Esophagus squamous epithelium (tissue), 5 donors: ENCODE measurements at places on chromosomes 6 and 20.

GRCh38 chr6:55776113-55776512 lies 99.3 kb downstream of the BMP5 start:
- DNase-seq, result no peak
- no peaks in the 10 kb centered on the region for H3K36me3 ChIP-seq
- no peaks in the 10 kb centered on the region for H3K27me3 ChIP-seq
- no peaks in the 10 kb centered on the region for H3K4me1 ChIP-seq

DNA sequence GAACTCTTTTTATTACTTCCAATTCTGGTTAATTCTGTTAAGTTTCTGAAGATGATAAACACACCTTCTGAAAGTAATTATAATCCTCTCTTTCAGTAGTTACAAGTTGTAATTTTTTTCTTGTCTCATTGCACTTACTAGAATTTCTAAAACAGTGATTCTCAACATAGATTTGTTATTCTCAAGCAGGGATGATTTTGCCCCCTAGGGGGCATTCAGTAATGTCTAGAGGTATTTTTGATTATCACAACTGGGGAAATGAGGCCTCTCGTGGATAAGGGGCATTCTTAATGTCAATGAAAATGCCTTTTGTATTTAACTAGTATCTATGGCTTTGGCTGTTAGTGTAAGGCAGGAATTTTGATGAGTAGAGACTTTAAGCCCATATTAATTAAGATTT lies 39.4 kb upstream of the MAFB start:
- H3K27ac ChIP-seq, result no peak overlapping the region
- H3K27me3 ChIP-seq, result no peaks in the 10 kb centered on the region
- no peaks in the 10 kb centered on the region for H3K36me3 ChIP-seq
- H3K4me3 ChIP-seq, result no peak overlapping the region
- no peak for DNase-seq

DNA sequence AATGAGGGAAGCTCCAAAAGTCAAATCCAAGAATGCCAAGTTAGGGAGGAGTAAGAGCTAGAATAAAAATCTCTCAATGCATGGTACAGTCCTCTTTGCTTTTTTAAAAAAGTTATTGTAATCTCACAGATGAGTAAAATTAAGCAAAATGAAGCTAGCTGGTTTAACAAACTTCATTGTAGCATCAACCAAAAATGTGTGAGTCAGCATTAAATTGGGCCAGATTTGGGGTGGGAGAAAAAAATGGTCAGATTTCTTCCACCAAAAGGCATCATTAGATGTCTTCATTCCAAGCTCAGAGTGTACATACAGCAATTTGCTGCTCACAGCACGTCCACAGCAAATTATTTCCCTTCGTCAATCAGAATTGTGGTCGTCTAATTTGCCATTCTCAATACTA lies 441.5 kb upstream of the FLRT3 start:
- no peaks in the 10 kb centered on the region for H3K27me3 ChIP-seq
- H3K4me1 ChIP-seq, result no peaks in the 10 kb centered on the region
- no peak for DNase-seq
- H3K36me3 ChIP-seq, result no peaks in the 10 kb centered on the region
- H3K4me3 ChIP-seq, result no peak overlapping the region
- no peak overlapping the region for H3K27ac ChIP-seq

DNA sequence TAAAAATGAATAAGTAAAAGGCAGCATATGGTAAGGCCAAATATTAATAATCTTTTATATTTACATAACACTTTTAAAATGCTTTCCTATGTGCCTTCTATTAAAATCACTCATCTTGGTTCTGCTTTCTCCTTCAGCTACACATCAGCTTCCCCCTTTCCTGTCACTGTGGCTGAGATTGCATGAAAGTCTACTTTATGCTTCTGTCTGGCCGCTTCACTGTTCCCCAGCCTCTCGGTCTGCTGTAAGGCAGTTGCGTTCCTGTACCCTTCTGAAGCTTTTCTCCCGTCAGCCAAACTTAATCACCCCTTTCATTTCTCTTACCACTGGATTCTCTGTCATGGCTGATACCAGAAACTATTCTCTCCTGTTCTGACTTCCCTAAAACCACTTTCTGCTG lies 34.6 kb downstream of the SOX4 start:
- H3K4me1 ChIP-seq, result no peaks in the 10 kb centered on the region
- no peak for DNase-seq
- H3K36me3 ChIP-seq, result no peaks in the 10 kb centered on the region
- H3K4me3 ChIP-seq, result no peak overlapping the region
- no peak overlapping the region for H3K27ac ChIP-seq
